Stimulated activated CD4-positive, alpha-beta T cell treated with anti-CD3 and anti-CD28 coated beads, Interleukin-12 subunit alpha, Interleukin-12 subunit beta, amount 100 ng/mL, for 4 hours (primary cell): ENCODE measurements at places on chromosomes 13 and 19.

- DNase-seq: no peak
These were observed 61.2 kb downstream of the CCDC70 start for GRCh38 chr13:51922771-51923480.

GRCh38 chr13:50942630-50943311 is 33.2 kb downstream of the RNASEH2B start:
- DNase-seq: no peak

GRCh38 chr13:50125304-50125553 is 110.0 kb downstream of the KCNRG start:
- DNase-seq: no peak

DNA sequence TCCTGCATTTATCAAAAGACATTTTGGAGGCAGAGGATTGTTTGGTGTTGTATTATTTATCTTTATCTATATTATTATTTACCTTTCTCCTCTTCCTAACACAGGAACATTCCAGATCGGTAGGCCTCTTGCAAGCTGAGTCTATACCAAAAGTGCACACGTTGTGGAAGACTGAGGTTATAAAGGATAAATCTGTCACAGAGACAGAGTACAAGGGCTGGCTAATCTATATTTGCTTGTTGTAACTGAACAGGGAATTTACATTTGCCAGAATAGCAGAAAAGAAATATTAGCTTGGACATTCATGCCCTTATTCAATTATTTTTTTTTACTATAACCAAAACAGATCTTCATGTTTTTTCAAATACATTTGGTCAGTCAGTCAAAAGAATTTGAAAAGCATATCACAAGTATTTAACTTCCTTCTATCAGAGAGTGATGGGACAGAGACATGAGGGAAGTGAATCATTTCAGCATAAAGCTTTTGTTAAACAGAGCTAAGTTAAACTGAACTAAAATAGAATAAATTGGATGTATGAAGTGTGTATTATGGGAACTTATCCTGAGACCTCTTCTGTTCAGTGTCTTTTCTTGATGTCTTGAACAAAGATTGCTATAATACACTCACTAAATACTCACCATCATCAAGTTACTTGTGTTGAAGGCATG is 352.5 kb downstream of the DNAJC15 start:
- DNase-seq: no peak

DNA sequence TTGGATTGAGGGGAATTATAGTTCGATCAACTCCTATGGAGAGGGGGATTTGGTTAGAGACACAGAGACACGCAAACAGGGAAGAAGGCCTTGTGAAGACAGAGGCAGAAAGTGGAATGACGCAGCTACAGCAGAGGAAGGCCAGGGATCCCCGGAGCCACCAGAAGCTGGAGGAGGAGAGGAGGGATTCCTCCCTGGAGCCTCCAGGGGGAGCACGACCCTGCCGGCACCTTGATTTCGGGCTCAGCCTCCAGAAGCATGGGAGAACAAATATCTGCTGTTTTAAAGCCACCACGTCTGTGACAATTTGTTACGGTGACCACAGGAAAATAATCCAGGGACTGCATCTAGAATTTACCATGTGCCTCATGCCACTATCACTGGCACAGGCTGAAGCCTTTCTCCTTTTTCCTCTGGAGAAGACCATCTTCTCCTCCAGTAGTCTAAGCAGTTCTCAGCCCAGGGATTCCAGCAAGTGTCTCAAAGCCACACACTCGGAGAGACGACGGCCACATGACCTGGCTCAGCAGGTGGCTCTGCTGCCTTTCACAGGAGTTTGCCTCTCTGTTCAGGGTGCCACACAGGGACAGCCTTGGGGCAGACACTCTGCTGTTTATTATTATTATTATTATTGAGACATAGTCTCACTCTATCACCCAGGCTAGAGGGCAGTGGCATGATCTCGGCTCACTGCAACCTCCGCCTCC is 39.9 kb upstream of the CCNE1 start:
- DNase-seq: peak; percentile 10

DNA sequence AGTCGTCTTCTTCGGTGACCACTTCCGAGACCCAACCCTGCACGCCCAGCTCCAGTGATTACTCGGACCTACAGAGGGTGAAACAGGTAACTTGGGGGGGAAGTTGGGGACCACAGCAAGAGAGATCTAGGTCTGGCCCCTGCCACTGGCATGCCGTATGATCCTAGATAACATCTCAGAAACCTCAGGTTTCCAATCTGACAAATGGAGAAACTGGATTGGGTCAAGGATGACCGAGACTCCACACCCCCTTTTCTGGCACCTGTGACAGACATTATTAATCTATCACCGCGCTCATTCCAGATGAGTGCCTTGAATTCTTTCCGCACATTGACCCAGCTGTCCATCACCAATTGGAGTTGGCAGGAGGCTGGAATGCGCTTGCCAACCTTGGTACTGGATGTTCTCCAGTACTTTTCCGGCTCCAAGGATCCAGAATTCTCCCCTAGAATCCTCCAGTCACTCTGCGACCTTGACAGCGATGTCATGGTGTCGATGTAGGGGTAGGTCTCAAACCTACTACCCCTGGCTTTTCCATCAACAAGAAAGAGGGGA is 17.4 kb downstream of the VASP start:
- no peak for DNase-seq

DNA sequence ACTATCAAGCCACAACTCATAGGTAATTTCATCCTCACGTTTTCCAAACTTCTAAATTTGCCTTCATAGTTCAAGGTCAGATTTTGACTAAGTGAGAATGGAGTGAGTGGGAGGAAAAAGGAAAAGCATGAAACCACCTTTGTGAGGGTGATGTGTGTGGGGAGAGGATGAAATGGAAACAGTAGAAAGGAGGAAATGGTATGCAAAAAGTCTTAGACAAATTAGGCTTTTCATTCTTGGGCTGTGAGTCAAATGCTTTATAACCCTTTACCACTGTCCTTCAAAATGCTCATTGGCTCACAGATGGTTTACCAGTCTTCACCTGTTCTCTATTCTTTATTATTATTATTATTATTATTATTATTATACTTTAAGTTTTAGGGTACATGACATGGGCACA is 127.2 kb downstream of the RAP2A start:
- no peak for DNase-seq

GRCh38 chr13:106373989-106374572 is 161.4 kb downstream of the EFNB2 start:
- no peak for DNase-seq

- DNase-seq: no peak
These were observed 4.8 kb downstream of the KMT5C start for GRCh38 chr19:55344444-55344843.

DNA sequence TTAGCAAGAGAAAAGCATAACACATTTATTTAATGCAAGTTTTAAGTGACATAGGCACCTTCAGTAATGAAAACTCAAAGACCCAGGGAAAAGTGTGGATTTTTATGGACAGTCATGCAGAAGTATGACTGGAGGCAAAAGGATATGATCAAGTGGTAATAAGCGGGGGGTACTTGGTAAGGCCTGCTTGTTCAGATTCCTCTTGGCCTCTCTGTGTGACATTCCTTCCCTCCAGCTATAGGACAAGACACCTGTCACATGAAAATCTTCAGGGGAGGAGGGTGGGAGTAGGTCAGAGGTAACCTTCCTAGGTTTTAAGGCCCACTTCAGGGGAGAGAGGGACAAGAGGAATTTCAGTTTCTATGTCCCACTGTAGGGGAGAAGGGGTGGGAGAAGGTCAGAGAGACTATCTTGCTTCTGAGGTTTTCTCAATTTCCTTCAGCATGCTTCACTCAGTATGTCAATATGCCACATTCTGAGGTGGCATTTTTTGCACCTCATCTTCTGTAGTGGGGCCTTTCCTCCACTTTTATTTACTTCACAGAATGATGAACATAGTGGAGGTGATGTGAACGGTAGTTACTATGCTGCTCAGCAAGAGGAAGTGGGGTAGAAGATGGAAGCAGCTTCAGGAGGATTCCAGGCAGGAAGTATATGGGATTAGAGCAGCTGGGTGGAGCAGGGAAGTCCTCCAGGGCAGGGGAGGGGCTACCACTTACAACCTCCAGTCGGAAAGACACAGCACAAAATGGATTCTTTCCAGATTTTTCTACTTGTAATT is 73.2 kb upstream of the RFC3 start:
- no peak for DNase-seq

DNA sequence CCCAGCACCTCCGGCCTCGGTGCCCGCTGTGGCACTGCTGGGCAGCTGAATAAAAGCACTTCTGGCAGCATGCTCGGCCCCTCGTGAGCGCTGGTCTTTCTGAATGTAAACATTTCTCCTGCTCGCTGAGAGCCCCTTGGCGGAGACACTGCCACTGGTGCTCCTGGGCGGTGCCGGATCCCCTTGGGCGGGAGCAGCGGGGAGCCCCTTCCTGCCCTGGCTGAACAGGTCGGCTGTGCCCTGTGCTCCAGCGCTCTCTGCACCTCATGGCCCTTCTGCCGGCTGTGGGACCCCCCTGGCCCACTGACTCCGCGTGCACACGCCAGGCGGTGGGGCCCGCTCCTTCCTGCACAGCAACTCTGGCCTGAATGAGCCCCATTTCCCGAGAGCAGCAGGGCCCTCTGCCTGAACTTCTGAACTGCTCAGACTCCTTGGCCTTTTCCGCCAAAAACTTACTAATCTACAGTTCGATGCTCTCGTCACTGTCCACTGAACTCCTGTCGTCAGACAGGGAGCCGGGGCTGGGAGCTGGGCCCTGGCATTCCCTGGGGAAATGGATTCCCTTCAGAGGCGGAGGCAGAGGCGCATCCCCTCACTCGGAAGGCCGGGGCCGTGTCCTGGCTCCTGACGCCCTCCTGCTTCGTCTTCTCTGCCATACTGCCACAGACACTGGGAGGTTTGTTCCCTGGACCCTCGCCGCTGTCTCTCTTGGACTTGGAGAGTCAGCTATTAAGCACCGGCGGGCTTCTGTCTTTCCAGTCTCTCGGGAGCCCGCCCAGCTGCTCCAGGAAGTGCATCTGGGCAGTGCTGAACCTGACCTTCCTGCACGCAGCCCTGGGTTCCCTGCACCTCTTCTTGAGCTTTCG is 14.2 kb downstream of the RB1 start:
- DNase-seq: no peak

DNA sequence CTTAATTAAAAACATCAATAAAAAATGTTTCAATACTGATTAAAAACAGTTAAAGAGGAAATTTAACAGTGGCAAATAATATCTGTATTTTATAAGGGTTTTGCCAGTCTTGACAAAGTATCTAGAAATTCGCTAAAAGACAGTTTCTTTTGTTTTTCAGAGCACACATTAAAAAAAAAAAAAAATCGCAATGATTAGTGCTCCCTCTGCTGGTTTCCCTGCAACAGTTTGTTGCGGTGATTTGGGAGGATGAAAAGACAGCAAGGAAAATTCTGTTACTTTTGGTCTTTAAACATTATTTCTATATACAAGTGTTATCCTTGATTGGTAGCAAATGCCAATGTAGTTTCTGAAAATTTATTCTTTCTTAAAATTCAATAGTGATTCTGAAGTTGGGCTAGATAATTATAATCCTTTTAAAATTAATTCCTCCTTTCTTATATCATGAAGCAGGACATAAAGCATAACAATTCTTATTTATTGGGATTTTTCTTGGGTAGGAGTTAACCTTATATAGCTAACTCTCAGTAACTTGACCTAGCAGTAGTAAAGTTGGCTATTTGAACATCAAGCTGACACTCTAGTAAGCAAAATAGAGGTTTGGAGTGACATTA is 23.1 kb upstream of the SPRY2 start:
- DNase-seq: no peak

DNA sequence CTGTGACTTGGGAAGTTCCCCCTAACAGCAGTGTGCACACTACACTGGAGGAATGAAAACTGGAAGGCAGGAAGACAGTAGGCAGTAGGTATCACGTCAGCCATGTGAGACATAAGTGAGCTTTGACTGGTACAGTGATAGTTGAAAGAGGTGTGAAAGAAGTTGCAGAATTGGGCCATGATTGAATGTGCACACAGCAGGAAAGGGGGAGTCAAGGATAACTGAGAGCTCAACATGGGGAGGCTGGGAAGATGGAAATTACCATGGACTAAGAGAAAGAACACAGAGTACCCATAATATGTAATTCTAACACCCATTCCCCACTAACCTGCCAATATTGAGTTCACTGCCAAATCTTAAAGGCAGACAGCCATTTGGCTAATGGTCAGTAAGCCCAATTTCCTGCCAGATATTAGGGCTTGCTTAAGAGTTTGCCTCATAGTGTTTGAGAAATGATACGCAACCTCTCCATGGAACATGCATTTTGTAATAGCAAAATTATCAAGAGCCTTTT is 321.7 kb downstream of the DCT start:
- no peak for DNase-seq

DNA sequence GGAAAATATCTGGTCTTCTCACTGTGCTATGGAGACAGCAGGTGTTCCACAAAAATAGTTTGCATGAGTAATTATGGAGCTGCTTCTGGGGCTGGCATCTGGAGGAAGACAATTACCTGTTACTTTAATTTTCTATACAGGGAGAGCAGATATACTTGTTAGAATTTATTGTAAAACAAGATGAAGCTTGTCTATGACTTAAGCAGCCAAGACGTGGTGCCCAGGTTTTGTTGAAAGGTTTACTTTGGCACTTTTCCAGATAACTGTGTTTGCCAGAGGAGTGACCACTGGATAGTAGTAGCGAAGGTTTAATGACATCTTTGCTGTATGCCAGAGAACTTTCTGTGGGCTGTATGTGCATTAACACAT is 134.5 kb upstream of the KL start:
- no peak for DNase-seq

GRCh38 chr13:40336228-40337221 is 329.9 kb downstream of the FOXO1 start:
- DNase-seq: no peak

DNA sequence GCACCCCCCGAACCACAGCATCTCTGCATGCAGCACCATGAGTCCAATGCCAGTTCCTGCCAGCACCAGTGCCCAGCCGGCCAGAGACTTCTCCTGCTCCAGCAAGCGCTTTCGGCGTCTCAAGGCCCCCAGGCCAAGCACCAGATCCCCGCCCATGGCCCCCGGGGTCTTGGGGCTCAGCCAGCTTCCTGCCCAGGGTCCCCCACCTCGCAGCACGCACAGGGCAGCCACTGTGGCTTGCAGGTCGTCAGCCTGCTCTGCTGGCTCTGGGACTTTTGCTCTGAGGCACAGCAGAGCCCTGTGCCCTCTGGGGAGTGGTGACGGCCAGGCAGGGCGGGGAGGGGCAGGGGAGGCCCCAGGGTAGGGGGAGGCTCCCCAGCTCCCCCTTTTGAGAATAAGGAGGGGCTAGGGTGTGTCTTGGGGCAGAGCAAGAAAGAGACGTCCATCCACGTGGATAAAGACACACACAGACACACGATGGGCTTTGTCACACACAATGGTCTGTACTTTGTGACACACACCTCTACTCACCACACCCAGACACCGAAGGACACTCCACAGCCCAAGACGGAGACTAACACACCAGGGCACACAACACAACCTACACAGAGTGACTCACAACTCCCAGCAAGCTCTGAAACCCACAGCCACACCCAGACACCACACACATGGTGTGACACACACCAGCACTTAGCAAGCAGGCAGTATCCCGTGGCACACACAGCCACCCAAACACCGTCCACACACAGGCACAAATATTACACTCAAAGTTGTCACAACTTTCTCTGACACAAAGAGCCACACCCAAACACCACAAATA is at the start of gene KCNN4:
TSS of gene KCNN4 (minus strand) at position 268 of the 820 bp plus-strand sequence. CDS start at position 156, 112 bp downstream.
- DNase-seq: peak; percentile 67

GRCh38 chr13:91248249-91248648 is 99.2 kb upstream of the MIR17HG start:
- DNase-seq: no peak

GRCh38 chr19:45716359-45717130 is 14.2 kb downstream of the FBXO46 start:
- DNase-seq: no peak
